Liver (tissue), 10 donors: ENCODE measurements at places on chromosomes 5 and 9. TPM values are rescaled to one million over a fixed set of nuclear protein-coding genes. Genes with fewer than 3 reads are reported as not detected.
A peak's percentile ranks its signal among the peaks of the same experiment; 100 is the strongest.

The ARID3C gene
- 1.1 TPM for polyA plus RNA-seq

The CDKN2B-AS1 gene
- not detected for polyA plus RNA-seq

GRCh38 chr9:70601000-70601951 lies 186.8 kb upstream of the KLF9 start:
- peaks cover 1% of the 10 kb centered on the region for H3K4me1 ChIP-seq
- H3K4me3 ChIP-seq, result no peak overlapping the region
- peak; percentile 36 for DNase-seq
- H3K27ac ChIP-seq, result peak overlapping the region; percentile 60
- H3K36me3 ChIP-seq, result no peaks in the 10 kb centered on the region

GRCh38 chr5:35974570-35974969 lies 16.6 kb downstream of the UGT3A1 start:
- no peaks in the 10 kb centered on the region for H3K4me1 ChIP-seq
- H3K27me3 ChIP-seq, result no peaks in the 10 kb centered on the region
- no peaks in the 10 kb centered on the region for H3K36me3 ChIP-seq
- no peak overlapping the region for H3K27ac ChIP-seq
- no peak overlapping the region for H3K4me3 ChIP-seq

- no peak overlapping the region for H3K27ac ChIP-seq
- DNase-seq, result no peak
- no peaks in the 10 kb centered on the region for H3K4me1 ChIP-seq
- no peaks in the 10 kb centered on the region for H3K27me3 ChIP-seq
- H3K36me3 ChIP-seq, result no peaks in the 10 kb centered on the region
These were observed 966.5 kb upstream of the TYRP1 start for GRCh38 chr9:11726659-11727058.
